Stimulated activated CD8-positive, alpha-beta memory T cell treated with anti-CD3 and anti-CD28 coated beads, Interleukin-4, amount 100 ng/mL, for 24 hours (primary cell): ENCODE measurements at places on chromosomes 2 and 18.

DNA sequence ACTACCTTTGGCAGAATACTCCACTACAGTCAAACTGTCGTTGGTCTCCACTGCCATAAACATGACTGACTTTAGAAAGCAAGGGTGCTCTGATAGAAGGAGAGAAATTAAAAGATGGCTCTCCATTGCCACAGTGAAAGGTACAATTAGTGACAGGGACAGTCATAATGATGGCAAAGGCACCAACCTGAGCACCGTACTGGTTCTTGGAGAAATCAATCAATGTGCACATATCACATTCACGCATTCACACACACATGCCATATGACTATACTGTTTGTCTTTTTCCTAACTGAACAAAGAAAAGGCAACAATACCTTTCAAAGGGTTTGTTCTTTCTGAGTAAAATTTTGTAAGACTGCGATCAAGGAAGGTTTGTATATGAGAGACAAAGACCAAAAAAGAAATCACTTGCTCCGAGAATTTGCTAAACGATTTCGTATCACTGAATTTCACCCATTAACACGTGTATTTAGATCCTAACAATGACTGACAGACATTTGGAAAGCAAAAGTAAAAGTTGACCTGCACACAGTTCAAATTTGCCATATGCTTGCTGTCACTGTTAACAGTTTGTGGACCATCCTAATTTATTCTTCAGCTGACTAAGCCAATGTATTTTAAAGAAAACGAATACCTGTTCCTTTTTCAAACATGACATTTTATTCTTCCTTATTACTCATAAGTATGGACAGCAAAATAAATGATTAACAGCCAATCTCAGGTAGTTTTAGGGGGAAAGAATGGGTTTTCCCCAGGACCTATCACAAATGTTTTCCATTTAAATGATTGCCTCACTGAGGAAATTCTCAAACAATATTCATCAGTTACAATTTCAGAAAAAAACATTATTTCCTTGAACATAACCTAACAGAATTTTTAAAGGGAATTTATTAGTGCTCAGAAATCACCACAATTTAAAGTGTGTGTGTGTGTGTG is 644.4 kb downstream of the ZEB2 start:
- no peak for DNase-seq

GRCh38 chr2:129460299-129461198 is 518.9 kb upstream of the RAB6C start:
- DNase-seq = no peak

DNA sequence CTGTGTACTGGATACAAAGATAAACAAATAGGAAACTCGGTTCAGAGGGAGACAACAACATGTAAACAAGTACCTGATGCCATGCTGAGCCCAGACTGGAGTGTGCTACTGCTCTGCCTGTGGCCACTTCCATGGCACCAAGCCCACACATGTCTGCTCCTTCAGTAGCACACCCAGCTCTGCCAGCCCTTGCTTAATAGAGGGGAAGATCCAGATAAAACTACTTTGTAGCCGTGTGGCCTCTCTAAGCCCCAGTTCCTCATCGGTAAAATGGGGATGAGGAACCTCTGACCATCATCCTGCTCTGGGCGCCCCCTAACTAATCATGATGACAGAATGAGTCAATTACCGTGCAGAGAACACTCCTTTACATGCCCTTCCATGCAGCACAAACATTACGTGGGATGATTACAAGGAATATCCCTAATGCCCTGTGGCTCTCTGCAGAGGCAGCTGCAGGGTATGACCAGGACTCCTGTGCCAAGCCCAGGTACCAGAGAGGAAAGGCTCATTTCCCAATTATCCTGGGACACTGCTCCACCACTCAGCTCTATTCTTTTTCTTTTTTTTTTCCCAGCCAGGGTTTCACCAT is 34.9 kb downstream of the DNMT3A start:
- DNase-seq = no peak

DNA sequence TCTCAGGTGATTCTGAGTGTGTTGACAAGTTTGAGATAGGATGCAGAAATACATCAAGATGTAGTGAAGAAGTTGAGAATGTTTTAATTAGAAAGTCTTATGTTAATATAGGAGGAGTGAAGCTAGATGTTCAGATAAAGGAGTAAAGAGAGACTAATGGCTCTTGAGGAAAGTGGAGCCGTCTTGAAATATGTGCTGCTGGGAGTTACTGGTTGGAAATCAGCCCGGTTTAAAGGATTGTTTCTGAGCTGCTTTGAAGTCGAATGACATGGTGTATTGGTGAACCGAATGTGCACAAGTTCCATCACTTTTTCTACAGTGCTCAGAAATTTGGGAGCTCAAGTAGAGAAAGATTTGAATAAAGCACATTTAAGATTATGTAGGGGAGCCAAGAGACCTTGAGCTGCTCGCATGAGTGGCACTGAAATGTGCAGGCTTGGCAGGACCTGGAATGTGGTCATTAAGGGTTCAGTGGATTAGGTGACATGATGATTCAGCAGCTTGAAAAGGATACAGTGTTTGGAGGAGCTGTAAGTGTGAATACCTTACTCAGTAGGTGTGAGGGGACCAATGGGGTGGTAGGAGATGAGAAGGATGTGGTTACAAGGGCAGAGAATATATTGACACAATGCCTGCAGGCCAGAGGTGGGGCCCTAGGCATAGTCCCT is 68.6 kb downstream of the CAB39 start:
- no peak for DNase-seq

GRCh38 chr18:36322408-36322728 is 24.9 kb downstream of the FHOD3 start:
- DNase-seq = no peak

DNA sequence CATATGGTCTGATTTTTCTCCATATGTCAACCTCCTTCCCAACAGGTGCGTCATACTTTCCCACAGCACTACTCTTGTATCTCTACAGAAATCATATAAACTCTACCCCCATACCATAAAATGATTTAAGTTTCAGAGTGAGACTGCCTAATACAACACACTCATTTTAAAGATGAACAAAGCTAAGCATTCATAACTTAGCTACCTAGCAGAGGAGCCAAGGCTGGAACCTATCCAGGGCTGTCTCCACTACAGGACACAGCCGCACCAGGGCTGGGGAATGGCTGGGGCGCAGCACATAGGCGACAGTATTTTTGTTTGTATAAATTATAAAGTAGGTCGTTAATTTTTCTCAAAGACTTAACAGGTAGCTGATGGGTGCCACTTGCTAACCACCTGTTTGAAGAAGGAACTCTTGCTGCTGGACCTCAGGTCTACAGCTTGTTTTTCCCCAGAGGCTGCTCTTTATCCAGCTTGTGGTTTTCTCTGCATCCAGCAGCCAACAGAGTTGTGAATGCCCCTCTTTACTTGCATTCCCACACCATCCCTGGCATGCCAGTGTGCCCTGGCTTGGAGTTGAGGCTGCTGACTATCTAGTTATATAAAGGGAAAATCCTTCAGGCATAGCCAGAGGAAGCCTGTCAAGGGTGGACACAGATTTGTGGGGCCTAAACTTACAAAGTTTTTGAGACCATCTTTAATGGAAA is 62.0 kb downstream of the HNRNPLL start:
- DNase-seq = no peak
